ENCODE measurements at places on chromosomes 2 and 18.

DNA sequence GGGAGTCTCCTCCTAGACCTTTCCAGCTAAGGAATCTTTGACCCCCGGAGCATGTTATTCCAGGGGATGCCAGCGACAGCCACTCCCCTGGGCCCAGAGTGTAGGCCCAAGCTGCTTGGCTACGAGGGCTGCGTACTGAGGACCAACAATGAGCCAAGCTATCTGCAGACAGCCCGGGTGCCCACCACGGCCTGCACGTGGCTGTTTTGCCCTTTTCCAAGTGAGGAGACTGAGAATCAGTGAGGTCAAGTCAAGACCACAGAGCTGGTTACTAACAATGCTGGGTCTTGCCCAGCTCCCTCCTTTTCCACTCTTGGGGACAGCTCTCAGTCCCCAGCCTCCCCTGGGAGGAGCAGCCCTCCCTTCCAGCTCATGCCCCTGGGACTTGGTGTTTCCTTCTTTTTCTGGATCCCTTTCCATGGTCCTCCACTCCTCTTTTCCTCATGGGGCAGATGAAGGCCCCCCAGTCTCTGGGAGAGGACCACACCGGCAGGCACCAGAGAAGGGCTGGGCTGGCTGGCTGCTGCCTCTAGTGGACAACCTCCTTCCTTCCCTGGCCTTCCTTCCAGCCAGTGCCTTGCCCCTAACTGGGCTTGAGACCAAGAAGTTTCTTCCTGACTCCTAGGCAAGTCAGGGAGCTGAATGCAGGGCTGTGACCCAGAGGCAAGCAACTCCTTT lies 550 bp upstream of the MALL start:
- DNase-seq = no peak

DNA sequence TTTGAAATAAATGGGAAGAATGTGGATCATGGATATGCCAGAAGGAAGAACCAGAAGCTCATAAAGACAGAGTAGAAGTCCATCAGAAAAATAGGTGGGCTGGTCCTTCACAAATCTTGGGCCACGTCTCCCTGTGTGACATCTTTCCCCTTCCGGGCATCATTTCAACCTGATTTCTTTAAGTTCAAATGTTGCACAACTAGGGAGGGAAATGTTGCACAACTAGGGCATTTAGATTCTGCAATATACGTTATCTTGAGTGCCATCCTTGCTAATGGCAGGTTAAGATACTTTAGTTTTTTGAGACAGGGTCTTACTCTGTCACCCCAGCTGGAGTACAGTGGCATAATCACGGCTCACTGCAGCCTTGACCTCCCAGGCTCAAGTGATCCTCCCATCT lies 129.6 kb downstream of the CERS6 start:
- no peak for DNase-seq

GRCh38 chr2:205787761-205788160 lies 105.5 kb downstream of the NRP2 start:
- no peak for DNase-seq

DNA sequence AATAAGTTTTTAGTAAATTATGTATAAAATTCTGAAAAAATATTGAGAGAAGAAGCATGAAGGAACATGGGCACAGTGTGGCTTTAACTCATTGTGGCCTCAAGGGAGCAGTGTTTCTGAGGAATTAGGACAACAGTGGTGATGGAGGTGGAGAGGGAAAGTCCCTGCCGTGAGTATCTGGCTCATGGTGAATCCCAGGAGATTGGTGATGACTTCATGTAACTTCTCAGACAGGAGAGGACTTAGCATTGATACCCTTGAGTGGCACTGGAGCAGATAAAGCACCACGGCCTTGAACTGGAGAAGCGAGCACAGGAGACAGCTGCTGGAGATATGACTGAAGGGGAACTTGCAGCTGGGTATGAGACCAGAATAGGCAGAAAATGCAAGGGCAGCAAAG lies 35.0 kb upstream of the LRP1B start:
- peak; percentile 76 for DNase-seq

Measured in SK-N-DZ (cell line).